ENCODE measurements at places on chromosomes 6 and 20.

DNA sequence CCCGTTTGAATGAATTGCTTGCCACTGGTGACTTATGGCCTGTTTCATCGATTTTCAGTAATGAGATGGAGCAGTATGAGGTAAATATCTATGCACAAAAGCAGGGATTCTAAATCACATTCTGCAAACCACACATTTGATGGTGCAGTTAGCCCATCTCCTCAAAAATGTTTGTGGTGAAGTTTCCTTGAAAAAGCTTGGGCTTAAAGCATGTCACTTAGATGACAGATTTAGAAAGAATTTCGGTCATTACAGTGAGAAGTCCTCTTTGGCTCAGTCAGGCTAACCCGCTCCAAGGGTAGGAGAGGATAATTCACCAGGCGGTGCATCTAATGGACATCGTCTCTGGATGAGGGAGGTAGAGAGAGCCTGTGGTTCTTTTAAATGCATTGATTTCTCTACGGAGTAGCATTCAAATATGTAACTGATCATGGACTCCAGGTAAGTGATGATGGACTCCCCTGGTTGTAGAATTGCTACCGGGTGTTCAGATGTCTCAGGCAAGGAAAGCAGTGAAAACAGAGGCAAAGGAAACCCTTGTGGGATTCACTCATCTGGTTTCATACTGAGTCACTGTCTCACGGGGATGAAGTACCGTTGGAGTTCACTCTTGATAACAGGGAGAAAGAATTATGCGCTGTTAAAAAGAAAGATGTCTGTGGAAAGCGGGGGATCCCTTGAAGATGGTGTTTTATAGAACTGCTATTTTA lies 65.3 kb downstream of the AIG1 start:
- DNase-seq, result no peak

- no peak for DNase-seq
Measured at GRCh38 chr6:51788121-51788520, 299.3 kb downstream of the PKHD1 start.

GRCh38 chr6:62285612-62286469 lies at the start of gene KHDRBS2:
Gene KHDRBS2, minus strand, starts transcription at chr6:62286225.
- DNase-seq, result no peak

GRCh38 chr6:110664933-110665332 lies 150.3 kb downstream of the CDK19 start:
- DNase-seq, result no peak

Measured in activated T-cell treated with anti-CD3 and anti-CD28 coated beads for 1 hour (primary cell).